NCI-H1092 treated with DMSO at 0.1 percent for 48 hours (cell line): ENCODE measurements at places on chromosomes 7 and 10.

DNA sequence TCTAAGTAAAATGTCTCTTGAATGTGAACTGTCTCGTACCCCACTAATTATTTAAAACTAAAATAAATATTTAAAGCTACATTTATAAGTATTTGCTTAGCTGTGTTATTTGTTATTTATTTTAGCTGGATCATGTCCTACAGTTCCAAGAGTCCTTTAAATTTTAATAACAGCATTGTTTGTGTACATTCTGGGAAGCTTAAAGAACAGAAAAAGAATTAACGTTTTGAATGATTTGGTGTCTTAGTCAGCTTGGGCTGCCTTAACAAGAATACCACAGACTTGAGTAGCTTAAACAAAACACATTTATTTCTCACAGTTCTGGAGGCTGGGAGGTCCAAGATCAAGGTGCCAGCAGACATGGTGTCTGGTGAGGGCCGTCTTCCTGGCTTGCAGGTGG lies 107.4 kb downstream of the ITIH5 start:
- DNase-seq, result no peak

DNA sequence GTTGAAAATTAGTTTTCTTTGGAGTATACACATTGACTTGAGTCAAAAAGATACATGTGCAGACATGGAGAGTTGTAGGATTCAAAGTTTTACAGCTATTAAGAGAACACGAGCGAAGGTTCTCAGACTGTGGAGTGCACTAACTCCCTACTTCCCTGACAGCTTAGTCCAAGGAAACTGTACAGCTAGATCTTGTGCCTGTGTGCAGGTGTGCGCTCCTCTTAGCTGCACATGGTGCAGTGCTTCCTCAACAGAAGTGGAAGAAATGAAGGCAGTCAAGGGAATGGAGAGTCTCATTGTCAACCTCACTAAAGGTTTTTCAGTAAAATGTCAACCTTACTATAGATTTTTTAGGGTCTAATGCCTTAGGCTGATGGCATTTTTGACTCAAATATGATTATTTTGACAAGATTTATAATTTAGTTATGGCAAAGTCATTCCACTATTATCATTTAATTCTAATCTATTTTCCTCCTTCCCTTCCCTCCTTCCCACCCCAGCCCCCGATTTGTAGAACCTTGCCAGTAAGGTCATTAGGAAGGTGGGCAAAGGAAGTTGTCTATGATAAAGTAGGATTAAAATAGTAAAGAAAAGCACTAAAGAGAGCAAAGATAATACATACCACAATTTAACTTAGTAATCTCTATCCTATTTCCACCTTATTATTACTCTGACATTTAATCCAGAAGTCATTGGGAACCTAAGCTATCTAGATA lies 13.6 kb downstream of the PDK4 start:
- DNase-seq, result no peak

GRCh38 chr7:55569797-55570196 lies 2.5 kb downstream of the VOPP1 start:
- peak; percentile 41 for DNase-seq

- no peak for DNase-seq
Observed at GRCh38 chr10:70053841-70054288, 1.2 kb downstream of the MACROH2A2 start.

- no peak for DNase-seq
Observed at GRCh38 chr7:16098585-16099179, 322.7 kb downstream of the CRPPA start.

DNA sequence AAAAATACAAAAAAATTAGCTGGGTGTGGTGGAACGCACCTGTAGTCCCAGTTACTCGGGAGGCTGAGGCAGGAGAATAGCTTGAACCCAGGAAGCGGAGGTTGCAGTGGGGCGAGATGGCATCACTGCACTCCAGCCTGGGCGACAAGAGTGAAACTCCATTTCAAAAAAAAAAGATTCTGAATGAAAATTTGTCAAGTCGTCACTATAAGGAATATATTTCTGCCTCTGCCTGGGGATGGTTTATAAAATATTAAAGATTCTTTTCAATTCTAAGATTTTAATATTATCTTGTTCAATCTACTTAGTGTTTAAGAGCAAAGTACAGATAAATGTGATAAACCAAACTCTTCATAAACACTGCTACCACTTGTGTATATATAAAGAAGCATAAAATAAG lies 147.3 kb downstream of the NRBF2 start:
- DNase-seq, result no peak

DNA sequence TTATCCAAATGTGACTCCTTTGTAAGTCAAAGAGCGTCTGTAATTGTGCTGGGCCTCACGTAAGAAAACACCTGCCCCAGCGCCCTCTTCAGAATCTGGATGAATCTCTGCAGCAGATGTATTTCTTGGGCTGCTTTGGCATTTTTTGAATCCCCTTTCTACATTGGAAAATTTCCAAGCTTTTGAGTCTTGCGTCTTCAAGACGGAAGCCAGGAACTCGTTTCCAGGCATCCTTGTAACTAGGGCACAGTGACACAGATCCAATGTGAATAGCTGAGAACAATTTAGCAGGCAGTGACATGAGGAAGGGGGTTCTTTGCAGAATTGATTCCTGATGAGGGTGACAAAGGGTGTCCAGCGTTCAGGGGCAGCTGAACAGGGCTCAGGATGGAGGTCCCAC lies 862.3 kb downstream of the TYW1 start:
- no peak for DNase-seq

GRCh38 chr7:65449505-65449852 lies 75.8 kb downstream of the ZNF92 start:
- no peak for DNase-seq

GRCh38 chr10:58480321-58480720 lies 32.4 kb upstream of the BICC1 start:
- DNase-seq, result no peak

DNA sequence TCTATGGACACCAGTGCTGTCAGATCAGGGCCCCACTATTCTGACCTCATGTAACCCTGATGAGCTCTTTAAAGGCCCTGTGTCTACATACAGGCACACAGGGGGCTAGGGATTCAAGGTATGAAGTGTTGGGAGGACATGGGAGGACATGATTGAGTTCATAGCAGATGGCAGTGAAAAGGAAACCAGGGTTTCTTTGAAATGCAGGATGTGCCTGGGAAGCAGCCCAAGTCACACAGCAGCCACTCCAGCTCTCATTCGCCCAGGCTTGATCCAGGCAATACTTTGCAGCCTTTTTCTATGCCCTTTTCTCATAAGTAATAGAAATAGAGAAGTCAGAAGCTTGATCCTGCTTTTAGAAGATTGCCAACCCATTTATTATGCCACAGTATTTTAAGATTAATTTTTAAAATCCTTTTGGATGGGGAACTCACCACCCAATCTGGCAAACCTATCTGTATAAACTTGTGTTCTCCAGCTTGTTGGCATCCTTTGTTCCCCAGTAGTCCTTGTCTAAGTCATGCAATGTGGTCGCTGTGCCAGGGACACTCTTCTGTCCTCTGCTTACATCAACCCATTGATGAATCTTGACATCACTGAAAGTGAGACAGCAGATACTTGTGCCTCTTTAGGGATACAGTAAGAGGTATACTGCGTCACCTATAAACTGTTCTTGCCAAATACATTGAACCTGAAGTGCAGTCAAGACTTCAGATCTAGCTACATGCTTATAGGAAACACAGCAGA lies 95.0 kb downstream of the TAF3 start:
- DNase-seq, result peak; percentile 9

DNA sequence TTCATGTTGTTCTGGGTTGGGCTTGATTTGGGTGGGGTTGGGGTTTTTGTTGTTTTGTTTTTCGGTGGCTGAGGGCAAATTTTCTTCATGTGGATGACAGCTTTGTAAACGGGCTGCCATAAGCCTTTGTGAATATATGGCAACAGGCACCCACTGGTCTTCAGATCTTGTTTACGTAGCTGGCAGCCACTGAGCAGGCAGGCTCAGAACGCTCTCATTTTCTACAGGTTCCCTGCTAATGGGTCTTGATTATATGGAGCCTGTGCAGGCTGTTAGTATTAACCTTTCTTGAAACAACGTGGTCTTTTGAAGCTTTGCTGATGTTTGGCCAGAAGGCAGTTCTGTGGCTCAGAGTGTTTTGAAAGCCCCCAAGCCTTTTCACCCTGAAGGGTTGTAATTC lies 199.7 kb downstream of the TNS3 start:
- DNase-seq, result peak; percentile 83

DNA sequence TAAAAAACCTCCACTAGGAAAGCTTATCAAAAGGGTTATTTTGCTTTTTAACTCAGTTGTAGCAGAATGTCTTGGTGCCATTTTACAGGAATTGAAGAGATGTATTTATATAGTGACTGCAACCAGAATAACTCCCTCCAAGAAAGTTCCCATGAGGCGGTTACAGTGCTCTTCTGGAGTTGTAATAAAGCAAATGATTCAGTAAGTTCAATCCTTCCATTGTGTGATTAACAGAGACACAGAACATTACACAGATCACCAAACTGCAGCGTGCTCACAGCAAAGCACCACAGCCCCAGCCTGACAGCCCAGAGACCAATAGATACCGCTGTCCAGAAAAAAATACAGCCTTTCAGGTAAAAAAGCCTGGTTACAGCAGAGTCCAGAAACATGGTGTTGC lies 21.9 kb upstream of the CABCOCO1 start:
- DNase-seq, result no peak

DNA sequence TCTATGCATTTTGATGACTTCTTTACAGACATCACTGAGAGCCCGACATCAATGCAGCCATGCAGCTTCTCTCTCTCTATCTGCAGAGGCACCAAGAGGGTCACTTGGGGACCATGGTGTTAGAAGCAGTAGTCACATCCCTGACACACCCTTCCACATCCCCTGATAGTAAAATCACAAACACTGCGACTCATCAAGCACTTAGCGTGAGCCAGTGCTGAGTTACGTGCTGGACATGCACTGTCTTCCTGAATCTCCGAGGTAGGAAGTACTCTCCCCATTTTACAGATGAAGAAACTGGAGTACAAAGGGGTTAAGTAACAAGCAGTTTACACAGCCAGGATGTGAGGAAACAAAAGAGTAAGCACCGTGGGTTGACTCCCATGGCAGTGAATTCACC lies 109.2 kb downstream of the OSBPL3 start:
- DNase-seq, result no peak

- no peak for DNase-seq
Observed at GRCh38 chr10:115974351-115974750, 298.7 kb downstream of the GFRA1 start.

- no peak for DNase-seq
Observed at GRCh38 chr10:61987951-61988379, 86.5 kb downstream of the ARID5B start.

DNA sequence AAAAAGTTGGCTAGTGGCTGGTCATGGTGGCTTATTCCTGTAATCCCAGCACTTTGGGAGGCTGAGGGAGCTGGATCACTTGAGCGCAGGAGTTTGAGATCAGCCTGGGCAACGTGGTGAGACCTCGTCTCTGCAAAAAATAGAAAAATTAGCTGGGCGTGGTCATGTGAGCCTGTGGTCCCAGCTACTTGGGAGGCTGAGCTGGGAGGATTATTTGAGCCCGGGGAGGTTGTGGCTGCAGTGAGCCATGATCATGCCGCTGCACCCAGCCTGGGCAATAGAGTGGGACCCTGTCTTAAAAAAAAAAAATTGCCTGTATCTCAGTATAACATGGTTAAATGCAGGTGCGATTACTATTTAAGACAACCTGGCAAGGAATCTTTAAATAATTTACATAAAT lies 61.0 kb downstream of the ADD3 start:
- DNase-seq, result no peak

GRCh38 chr10:89371987-89372386 lies 5.9 kb upstream of the IFIT1B start:
- DNase-seq, result no peak

DNA sequence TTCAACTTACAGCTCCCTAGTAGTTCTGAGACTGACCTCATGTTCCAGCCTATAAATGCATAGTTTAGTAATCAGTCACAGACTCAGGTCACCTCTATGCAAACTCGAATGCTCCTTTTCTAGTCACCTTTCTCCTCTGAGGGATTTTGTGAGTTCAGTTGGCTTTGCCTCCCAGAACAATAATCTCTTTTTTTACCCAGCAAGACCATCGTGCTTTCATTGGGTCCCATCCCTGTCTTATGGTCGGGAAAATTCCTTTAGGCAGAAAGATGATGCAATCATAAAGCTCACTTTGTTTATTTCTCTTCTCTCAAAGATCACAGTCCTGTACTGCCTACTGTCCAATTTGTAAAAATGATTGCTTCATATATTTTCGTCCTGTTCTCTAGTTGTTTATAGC lies 38.4 kb downstream of the TWIST1 start:
- DNase-seq, result no peak

DNA sequence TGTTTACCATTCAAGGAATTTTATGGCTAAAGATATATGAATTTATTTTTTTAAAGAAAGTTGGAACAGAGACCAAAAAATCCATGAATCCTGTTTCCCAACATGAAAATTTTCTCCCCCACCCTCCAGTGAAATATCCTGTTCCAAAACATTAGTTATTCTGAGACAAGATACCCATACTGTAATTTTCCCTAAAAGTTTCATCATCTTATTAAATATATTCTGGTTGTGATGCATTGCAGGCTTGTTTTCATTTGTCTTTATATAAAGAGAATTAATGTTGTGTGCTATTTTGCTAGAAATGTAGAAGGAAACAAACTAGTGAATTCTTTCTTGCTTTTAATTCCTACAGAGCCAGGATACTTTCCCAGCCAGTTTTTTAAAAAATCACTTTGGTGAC lies 106.6 kb downstream of the EXOC4 start:
- no peak for DNase-seq

GRCh38 chr10:119060107-119060506 lies 20.5 kb downstream of the EIF3A start:
- DNase-seq, result no peak

GRCh38 chr7:134444198-134444960 lies 14.5 kb downstream of the AKR1B1 start:
- no peak for DNase-seq

GRCh38 chr10:104429846-104430245 lies 76.2 kb downstream of the CFAP58 start:
- DNase-seq, result no peak

GRCh38 chr7:74572301-74572979 lies 85.1 kb upstream of the GTF2I start:
- no peak for DNase-seq

GRCh38 chr10:22246680-22247391 lies 29.0 kb upstream of the EBLN1 start:
- DNase-seq, result no peak

GRCh38 chr10:44647877-44648542 lies 263.1 kb upstream of the CXCL12 start:
- DNase-seq, result no peak

GRCh38 chr10:89171263-89171872 lies 35.7 kb downstream of the CH25H start:
- DNase-seq, result no peak
